ENCODE measurements at places on chromosomes 3 and 15.

DNA sequence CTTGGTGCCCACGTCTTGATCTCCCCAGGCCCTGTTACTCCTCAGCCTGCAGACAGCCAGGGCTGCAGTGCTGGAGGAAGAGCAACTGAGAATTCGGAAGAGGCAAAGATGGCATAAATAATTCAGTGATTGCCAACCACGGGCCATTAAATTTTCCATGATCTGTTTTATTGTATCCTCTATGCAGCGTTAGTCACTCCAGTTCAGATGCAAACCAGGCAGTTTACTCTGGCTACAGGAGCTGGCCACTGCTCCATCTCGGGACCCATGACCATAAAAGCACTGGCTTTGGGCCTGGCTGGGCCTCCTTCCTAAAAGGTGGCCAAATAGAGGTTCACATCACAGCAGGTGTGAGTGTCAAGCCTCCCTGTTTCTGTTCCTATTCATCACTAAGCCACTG lies 137.6 kb upstream of the TLE3 start:
- no peak for DNase-seq

GRCh38 chr3:31709526-31709925 lies 176.8 kb downstream of the STT3B start:
- DNase-seq = no peak

DNA sequence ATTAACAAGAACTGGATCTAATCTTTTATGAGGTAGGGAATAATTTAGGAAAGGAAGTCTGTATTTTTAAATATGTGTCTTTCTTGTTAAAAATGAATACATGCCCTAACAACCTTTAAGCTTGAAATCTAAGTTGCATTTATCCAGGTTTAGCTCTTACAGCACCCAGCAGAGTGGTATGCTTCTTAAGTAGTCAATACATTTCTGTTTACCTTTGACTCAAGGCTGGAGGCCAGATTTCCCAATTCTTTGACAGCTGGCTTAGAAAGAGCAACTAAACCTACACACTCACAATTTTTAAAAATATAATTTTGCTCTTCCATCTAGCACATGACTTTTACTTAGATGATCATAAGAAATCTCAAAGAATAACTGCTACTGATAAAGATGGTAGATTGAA lies 148.9 kb downstream of the DPH6 start:
- no peak for DNase-seq

GRCh38 chr3:25831578-25831977 lies 41.7 kb downstream of the OXSM start:
- no peak for DNase-seq

DNA sequence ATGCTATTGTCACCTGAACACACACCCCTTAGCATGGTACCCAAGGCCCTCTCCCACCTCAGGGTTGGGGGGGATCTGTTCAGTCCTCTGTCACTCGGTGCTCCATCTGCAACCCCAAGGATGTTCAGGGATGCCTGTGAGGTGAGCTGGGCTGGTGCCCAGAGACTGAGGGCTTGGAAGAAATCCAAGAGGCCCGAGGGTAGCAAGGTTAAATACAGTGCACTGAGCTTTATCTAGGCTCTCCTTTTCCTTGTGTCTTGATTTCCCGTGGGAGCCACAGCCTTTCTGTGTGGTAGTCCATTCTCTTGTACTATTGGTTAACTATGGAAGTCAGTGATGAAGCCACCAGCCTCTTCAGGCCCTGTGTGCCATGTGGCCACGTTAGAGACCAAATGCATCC lies 18.7 kb upstream of the WNT5A start:
- DNase-seq = no peak

DNA sequence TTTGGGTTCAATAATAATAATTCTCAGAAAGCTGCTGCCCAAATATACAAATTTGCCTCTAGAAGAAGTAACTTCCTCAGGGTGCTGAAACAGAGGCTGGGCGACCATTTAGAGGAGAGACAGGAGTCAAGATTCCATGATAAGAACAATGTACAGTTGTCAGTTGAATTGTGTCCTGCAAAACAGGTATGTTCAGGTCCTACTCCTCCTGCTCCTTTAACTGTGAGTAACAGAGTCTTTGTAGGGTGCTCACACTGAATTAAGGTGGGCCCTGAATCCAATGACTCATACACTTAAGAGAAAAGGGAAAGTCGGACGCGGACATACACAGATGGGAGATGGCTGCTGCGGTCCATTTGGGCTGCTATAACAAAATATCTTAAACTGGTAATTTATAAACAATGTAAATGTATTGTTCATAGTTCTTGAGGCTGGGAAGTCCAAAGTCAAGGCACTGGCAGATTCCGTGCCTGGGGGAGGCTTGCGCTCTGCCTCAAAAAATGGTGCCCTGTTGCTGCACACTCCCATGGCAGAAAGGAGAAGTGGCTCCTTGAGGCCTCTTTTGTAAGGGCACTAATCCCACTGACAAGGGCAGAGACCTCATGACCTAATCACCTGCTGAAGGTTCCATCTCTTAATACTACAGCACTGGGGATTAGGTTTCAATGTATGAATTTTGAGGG lies 55.1 kb downstream of the MB21D2 start:
- DNase-seq = no peak

DNA sequence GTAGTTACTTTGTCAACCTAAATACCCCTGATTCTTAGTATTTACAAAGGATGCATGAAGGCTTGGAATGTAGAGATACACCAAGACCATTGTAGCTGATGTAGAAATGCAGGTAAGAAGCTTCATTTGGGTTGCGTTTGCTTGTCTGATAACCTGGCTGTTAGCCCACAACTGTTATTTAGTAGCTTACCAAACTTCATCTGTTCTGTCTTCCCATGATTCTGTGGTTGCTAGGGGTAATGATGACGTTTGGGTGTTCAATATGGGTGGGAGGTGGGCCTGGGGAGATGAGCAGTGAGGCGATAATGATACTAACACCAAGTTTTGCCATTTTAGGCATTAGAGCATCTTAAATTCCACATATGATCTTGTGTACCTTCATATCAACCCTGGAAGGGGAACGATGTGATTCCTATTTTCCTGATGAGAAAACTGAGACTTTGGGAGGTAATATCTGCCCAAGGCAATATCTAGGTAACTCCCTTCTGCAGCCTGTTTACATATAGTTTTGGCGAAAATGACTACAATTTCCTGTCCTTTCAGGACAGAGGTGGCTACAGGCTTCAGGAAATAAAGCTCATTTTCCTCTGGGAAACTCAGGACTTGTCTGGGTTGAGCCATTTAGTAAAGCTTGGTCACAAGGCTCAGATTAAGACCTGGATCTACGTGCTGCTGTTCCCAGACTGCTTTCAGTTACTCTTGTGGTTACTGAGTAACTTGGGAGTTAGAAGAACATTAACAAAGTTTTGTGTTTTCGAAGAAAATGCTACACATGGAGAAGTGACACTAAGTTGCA lies 26.8 kb downstream of the FNDC3B start:
- DNase-seq = no peak

- DNase-seq = no peak
Observed at GRCh38 chr15:62498712-62499111, 333.6 kb upstream of the C2CD4B start.

GRCh38 chr15:69489073-69489571 lies 36.5 kb downstream of the RPLP1 start:
- DNase-seq = no peak

DNA sequence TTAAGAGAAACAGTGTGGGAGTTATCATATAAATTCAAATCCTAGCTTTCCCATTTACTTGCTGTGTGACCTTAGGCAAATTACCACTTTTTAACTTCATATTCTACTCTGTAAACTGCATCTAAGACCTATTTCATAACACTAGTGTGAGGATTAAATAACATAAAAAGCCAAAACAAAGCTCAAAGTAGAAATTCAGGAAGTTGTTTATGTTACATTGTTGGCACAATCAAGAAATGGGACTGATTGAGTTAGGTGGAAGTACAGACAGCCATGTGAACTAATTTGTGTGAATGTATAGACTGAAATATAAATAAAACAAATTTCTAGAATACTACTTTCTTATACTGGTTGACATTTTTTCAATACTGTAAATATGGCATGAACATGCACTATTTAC lies 131.7 kb downstream of the STAG1 start:
- no peak for DNase-seq

DNA sequence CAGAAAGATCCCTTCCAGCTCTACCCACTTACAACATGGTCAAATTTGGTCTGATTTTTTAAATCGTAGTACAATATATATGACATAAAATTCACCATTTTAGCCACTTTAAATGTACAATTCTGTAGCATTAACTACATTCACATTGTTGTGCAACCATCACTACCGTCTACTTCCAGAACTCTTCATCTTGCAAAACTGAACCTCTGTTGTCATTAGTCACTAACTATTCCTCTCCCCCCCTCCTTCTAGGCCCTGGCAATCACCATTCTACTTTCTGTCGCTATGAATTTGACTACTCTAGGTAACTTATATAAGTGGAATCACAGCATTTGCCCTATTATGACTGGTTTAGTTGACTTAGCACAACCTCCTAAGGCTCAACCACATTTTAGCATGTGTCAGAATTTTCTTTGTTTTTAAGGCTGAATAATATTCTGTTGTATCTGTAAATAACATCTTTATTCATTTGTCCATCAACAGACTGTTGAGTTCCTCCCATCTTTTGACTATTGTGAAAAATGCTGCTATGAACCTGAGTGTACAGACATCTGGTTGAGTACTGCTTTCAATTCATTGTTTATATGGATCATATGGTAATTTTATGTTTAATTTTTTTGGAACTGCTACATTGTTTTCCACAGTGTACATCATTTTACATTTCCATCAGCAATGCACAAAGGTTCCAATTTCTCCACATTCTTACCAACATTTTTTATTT lies 35.5 kb upstream of the CCR2 start:
- DNase-seq = no peak

DNA sequence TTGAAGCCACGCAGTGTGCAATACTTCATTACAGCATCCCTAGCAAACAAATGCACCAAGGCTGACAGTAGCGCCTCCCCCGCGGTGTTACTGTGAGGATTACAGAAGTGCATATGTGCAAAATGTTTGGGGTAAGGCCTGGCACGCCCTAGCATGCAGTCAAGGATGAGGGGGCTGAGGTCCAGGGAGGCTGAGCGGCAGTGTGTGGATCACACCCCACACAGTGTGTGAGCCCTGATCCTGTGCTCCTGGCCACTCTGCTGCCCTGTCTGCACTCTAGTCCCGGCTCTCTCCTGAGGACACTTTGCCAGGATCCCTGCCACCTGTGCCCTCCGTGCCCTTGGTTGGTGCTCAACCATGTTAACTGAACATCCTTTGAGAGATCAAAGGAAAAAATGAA lies 71.3 kb downstream of the WNT7A start:
- DNase-seq = no peak

DNA sequence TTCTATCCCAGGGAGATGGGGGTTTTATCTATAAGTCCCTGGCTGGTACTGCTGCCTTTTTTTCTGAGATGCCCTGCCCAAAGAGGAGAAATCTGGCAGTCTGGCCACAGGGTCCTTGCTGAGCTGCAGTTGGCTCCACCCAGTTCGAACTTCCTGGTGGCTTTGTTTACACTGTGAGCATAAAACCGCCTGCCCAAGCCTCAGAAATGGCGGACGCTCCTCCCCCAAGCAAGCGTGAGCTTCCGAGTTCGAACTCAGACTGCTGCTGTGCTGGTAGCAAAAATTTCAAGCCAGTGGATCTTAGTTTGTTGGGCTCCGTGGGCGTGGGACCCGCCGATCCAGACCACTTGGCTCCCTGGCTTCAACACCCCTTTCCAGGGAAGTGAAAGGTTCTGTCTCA lies 126.8 kb upstream of the SUCLG2 start:
- DNase-seq = no peak

DNA sequence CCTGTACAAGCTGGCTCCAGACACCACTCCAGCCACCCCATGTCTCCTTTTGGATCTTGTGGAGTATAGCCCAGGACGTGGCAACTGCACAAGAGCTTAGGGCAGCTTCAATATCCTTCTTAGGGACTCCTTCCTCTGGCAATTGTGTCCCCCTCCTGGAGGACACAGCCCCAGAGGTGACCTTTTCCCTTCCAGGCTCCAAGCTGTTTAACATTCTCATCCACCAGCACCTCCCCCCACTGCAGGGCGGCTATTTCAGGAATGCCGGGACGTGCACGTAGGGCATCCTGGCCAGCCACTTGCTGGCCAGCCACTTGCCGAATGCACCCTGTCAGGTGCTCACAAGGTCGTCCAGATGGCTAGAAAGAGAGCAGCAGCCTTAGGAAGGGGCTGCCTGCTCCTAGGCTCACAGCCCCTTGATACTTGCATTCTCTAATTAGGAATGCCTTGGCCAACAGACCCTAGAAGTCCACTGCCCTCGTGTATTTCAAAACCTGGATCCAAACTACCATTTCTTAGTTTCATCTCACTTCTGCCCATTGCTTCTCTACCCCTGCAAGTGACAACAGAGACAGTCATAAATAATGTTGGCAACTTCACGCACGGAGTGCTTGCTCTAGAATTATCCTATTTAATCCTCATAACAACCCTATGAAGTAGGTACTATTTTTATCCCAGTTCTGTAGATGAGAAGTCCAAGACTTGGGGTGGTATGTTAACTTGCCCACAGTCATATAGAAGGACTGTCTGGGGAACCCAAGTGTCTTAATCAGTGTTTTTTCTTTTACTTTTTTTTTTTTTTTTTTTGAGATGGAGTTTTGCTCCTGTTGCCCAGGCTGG lies 24.5 kb upstream of the IDH2 start:
- no peak for DNase-seq

DNA sequence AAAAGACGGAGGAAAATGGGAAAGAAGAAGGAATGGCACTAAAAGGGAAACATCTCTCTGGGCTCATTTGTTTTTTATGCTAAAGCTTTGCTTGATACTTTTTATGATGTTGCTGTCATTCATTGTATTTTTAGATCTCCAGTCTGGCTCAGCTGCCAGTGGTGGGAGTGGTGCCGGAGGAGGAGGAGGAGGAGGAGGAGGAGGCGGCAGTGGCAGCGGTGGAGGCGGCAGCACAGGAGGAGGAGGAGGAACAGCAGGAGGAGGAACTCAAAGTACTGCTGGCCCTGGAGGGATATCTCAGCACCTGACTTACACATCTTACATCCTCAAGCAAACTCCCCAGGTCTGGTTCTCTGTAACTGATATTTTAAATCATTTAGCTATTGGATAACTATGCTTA lies 49.6 kb downstream of the MAP6D1 start:
- DNase-seq = peak; percentile 23

GRCh38 chr3:191889756-191890155 lies 428.8 kb downstream of the PYDC2 start:
- no peak for DNase-seq

GRCh38 chr3:38118421-38119247 lies 18.3 kb downstream of the ACAA1 start:
- DNase-seq = no peak

GRCh38 chr3:10506696-10507095 lies 1.3 kb upstream of the ATP2B2 start:
- no peak for DNase-seq
